ENCODE measurements at places on chromosomes 7 and 10.

DNA sequence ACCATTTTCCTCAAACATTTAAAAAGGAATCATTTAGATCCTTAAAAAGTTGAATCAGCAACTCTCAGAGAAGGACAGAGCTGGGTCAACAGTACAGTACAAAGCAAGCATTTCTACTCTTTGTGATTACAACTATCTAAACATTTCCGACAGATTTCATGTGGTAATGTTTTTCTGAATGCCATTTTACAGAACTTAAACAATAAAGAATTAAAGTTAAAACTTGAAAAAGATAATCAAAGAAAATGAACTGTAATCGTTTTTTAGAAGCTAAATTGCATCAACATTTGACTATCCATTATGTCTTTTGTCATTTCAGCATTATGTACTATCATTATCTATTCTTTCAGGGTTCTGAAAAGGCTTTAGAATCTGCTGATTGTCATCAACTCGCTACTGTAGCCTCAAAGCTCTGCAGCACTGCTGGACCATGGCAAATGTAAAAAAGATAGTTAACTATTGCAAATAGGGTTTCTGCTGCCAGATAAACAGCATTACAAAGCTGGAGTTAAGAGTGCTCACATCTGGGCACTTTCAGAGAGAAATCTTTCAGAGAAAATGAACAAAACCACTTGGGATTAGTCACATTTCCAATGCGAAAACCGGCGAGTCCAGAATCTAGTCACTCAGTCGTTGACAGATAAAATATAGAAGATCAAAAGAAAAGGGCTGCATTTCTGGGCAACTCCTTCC, 160.4 kb upstream of the LAMB4 start:
- DNase-seq: no peak

DNA sequence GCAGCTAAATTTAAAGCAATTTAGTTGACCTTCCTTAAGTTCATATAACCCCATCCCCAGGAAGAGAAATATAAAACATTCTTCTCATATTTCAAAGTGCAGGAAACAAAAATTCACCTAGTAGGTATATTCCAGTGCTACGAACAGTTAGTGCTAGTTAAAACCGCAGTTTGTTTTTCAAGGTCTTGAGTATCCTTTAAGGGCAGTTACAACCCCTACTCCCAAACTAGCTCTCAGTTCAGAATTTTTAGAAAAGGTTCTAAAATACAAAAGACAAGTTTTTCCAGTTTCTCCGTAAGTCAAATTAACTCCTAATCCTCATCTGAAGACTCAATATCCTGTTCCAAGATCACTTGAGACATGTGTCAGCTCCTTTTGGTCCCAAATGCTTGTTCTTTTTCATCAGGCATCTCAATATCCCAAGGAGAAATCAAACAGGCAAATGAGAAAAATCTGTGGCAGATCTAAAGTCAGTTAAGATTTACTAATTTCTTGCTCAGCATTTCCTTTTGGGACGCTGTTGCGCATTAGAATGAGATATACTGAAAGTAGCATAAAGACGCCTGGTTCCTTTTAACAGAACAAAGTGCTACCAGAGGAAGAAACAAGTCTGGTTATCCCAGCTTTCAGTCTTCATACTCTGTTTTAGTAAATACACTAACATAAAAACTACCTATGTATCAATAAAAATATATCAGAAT, 51.8 kb downstream of the ARHGAP12 start:
- DNase-seq: no peak

- DNase-seq: no peak
Measured at GRCh38 chr7:93921607-93922566, at the start of gene GNG11. TSS of gene GNG11 (plus strand) at chr7:93921735. CDS start at chr7:93922138, 403 bp downstream.

GRCh38 chr10:85612833-85613232, 753.8 kb downstream of the GRID1 start:
- DNase-seq: no peak

- no peak for DNase-seq
Measured at GRCh38 chr10:1086787-1087186, 30.6 kb downstream of the WDR37 start.
